ENCODE measurements at places on chromosomes 6 and 20. TPM values are rescaled to one million over a fixed set of nuclear protein-coding genes. Genes with fewer than 3 reads are reported as not detected.

The WFDC12 gene
- not detected for total RNA-seq

The CRYBG1 gene
- total RNA-seq = 5.8 TPM

The FOXS1 gene
- total RNA-seq = not detected

The GRIK2 gene
- total RNA-seq = 2.1 TPM

The CDSN gene
- total RNA-seq = not detected

The PAX1 gene
- total RNA-seq = not detected

The TFAP2D gene
- total RNA-seq = not detected

The SIRPD gene
- total RNA-seq = not detected

The HLA-DPA1 gene
- total RNA-seq = 29.9 TPM

The TCP11 gene
- total RNA-seq = not detected

The SLC22A16 gene
- not detected for total RNA-seq

DNA sequence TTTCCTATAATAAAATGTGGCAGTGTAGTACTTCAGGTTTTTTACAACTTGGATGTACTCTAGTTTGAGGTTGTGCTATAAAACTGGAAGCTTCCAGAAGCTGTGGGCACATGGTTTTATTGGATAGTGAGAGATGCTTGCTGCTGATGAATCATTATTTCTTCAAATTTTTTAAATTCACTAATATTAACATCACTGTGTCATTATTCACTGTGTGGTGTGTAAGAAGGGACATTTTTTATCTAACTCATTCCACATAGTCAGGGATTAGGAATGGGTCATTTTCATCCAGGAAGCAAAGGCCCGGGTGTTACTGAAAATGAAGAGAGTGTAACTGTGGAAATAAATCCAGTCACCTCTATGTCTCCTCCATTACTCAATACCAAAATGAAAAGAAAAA is 421.0 kb downstream of the TENT5A start:
- DNase-seq = no peak

- DNase-seq = no peak
These were observed 56.3 kb downstream of the FOXO3 start for GRCh38 chr6:108616973-108617372.

GRCh38 chr20:37697314-37697713 is 3.5 kb downstream of the CTNNBL1 start:
- no peak for DNase-seq

- no peak for DNase-seq
These were observed 10.1 kb downstream of the ISM1 start for GRCh38 chr20:13231031-13231752.

- no peak for DNase-seq
These were observed 105.3 kb upstream of the SLC22A16 start for GRCh38 chr6:110581679-110582078.

GRCh38 chr20:57934007-57934805 is 224.4 kb upstream of the PMEPA1 start:
- DNase-seq = no peak

DNA sequence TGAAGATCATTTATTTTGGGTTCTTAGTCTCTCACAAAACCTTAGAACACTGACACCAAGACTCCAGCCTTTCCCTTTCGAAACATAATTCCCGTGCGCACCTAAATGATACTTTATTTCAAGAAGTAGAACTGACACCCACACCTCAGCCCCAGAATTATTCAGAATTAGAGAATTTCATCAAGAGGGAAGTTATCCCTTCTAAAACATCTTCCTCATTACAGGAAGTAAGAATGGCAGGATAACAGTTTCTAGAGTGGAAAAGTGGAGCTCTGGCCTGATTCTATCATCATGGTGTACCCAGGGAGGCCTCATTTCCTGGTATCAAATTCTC is 1.4 kb upstream of the SRXN1 start:
- no peak for DNase-seq

GRCh38 chr20:48360342-48360975 is 467.3 kb downstream of the PREX1 start:
- DNase-seq = no peak

DNA sequence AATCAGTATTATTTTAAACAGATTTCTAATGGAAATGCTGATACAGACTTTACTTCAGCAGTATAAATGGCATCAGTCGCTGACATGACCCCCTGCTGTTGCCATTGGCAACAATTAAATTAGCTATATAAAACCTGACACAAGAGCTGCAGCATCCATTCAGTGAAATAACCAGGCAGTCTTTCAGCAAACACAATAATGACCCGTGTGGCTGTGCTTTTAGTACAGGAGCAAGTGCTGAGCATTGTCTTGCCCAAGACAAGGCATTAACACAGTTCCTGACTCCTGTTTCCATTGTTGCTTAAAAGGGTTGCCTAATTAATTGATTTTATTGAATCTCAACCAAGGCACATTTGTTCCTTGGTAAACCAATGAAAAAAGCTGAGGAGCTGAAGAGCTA is 382.1 kb downstream of the HACE1 start:
- no peak for DNase-seq

DNA sequence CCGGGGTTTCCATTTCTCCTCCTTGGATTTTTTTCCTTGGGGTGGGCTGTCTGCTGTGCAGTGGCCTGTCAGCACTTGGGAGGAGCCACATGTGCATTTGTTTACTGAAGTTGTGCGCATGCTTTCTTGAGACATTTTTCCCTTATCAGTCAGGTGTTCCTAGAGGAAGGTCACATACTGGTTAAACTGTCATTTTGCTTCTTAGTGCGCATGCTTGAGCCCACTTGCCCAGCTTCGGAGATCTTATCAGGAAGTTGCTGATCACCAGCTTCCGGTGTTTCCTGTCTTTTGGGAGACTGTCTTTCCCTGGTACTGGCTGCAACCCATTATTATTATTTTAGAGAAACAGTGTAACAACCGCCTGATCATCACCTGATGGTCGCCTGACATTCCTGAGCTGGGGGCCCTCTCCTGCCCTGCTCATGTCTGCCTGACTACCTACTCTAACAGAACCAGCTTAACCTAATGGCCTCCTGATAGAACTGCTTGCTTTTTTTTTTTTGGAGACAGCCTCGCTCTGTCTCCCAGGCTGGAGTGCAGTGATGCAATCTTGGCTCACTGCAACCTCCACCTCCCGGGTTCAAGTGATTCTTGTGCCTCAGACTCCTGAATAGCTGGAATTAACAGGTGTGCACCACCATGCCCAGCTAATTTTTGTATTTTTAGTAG is 378 bp upstream of the ERVFRD-1 start:
- DNase-seq = no peak

- DNase-seq = no peak
These were observed 36.4 kb downstream of the IPCEF1 start for GRCh38 chr6:154320181-154320580.

DNA sequence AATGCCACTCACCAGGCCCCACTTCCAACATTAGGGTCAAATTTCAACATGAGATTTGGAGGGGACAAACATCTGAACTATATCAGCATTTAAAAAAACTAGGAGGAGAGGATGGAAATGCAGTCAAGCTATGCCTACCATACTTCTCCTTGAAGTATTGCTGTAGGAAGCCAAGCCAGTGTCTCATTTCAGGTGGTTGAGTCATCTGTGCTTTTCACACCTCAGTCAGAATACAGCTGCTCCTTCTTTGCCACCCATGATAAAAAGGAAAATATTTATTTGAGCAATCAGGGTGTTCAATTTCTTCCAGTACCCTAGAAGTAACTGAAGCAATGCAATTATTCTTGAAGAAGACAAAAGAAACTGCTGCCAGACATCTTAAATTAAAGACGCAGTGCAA is 47.0 kb upstream of the EEF1E1 start:
- DNase-seq = no peak

DNA sequence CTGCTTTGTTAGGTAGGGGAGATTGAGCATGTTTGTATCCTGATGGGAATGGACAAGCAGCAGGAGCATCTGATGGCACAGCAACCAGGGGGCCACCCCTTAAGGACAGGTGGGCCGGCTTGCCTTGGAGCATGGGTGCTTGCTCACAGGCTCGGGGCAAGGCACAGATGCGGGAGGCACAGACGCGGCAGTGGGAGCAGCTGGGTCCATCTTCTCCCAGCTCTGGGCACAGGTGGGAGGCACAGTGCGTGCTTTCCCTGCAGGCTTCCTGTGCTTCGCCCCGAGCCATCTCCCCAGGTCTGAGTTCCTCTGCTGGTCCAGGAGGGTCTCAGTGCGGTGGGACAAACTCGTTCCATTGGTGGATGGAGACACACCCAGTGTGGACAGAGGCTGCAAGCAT is 73.6 kb upstream of the BHLHE23 start:
- peak; percentile 51 for DNase-seq

DNA sequence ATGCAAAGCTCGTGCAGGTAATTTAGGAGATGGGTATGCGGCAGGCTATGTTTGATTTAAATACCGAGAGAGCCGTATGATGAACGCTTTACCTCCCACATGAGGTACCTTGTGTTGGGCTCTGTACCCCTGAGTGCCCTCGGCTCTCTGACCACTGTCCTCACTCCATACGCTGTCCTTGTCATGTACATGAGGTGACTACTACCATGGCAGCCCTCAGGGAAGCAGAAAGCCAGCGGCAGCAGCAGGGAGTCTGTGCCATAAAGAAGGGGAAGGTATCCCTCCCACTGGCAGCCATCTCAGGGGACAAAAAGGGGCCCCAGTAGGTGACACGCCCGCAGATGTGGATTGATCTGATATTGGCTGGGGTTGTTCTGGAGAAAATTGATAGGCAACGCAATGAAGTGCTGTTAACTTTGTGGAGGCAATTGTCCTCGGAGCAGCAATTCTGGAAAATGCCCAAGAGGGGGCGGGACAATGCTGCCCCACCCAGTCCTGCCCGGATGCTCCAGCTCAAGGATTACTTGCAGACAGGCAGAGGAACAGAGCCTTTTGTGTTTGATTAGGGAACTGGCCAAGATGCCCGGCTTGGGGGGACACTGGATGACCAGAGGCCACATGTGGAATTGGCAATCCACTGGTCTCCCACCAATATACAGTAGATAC is 38.0 kb upstream of the HSF2 start:
- DNase-seq = no peak

- DNase-seq = no peak
These were observed 8.2 kb downstream of the ATRN start for GRCh38 chr20:3479025-3479424.

- DNase-seq = no peak
These were observed 24.3 kb upstream of the HLA-DRB5 start for GRCh38 chr6:32554116-32554965.

DNA sequence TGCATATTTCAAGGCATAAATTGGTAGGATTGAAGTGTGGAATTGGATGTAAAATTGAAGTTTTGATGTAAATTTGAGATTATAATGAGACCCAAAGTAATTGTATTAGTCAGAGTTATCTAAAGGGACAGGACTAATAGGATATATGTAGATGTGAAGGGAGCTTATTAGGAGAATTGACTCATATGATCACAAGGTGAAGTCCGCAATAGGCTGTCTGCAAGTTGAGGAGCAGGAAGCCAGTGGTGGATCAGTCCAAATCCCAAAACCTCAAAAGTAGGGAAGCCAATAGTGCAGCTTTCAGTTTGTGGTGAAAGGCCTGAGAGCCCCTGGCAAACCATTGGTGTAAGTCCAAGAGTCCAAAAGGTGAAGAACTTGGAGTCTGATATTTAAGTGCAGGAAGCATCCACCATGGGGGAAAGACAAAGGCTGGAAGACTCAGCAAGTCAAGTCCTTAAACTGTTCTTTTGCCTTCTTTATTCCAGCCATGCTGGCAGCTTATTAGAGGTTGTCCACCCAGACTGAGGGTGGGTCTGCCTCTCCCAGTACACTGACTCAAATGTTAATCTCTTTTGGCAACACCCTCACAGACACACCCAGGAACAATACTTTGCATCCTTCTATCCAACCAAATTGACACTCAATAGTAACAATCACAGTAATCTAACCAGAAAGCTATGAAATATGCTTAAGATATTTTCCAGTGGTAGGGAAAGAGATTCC is 442.6 kb upstream of the PTCHD4 start:
- DNase-seq = no peak

GRCh38 chr6:43313813-43314212 is 5.2 kb upstream of the CRIP3 start:
- DNase-seq = no peak

DNA sequence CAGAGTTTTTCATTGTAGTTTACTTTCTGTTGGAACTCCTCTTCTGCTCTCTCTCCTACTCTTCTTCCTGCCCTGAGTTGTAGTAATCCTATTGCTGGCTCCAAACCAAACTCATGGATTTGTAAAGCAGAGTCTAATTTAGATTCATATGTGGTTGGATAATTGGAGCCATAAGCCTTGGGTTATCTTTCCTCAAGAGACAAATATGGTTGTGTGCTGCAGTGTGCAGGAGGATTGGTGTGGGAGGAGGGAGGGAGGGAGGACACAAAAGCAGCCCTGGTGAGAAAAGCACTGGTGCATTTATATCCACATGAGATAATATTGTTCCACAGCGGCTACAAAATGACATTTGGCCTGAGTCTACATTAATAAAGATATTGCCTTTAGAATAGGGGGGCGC is 4.2 kb downstream of the HLA-G start:
- DNase-seq = no peak

DNA sequence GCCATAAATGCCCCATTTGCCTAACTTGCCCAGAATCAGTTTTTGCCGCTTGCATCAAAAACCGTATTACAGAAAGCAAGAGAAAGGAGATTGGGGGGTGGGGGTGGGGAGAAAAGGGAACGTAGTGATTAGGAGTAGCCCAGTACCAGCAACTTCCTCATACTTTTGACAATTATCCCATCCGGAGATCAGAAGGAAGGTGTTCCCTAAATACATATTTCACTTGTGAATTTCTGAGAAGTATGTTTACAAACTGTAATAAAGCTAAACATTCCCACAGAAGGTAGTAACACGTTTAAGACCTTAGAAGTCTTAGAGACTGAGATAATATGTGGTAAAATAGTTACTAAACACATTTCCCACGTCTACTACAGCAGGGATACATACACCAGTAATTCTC is 14.5 kb downstream of the PREP start:
- DNase-seq = no peak

DNA sequence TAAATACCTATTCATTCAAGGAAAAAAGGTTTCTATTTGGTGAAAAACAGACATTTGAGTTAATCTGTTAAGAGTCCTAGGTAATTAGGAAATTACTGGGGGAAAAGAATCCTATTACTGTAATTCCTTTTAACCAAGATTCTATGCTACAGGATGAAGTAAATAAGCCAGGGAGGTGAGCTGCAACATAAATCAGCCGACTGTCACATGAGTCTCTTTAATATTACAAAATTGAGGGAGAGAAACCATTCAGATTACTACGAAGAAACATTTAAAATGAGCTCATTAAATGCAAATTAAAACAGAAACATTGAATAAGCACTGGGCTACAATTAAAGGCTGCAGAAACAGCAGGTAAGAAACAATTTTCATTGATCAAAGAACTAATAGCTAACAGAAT is 5.3 kb downstream of the PRKN start:
- no peak for DNase-seq

- no peak for DNase-seq
These were observed 443.1 kb upstream of the OPRM1 start for GRCh38 chr6:153595903-153596302.

DNA sequence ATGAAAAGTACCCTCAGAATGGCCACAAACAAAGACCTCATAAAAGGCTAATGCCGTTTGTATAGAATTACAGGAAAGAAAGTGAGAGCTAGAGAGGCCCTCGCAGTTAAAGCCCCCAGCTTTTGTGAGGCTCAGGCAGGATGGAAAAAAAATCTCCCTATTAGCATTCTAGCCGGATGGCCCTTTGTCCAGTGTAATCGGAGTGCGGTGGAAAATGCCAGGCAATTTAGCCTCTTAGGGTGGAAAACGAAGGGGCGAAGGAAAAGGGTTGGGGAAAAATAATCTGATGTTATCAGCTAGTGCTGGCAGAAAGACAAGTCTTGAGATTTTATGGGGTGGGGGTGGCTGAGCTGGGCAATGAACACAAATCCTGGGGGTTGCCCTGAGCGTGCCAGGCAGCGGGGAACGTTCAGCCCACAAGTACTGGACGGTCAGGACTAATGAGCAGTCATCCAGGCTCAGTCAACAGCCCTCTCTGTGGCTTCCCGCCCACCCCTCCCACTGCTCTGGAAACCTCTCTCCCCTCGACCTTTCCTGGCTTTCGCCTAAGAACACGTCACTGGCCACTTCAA is 92.4 kb downstream of the PSMG4 start:
- DNase-seq = peak; percentile 34
